ENCODE measurements at places on chromosomes 7 and 10.

- DNase-seq: no peak
These were observed 38.3 kb downstream of the TSPAN15 start for GRCh38 chr10:69489506-69490090.

DNA sequence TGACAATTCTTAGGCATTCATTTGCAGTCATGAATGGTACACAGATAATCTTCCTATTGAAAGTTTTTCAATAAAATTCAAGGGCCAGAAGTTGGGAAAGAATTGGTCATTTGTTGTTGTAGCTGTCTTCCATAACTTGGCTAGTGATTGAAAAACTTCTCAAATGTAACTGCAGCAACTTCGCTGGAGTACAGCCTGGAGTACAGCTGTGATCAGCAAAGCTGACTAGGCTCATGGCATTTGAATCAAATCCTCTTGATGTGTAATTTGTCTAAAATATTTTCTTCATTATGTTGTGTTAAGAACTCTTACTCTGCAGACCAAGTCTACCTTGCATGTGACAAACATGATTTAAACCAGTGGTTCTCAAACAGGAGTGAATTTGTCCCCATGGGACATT lies 226.5 kb upstream of the STEAP1 start:
- DNase-seq: no peak

GRCh38 chr10:48780341-48780740 lies 95.7 kb downstream of the WDFY4 start:
- no peak for DNase-seq

DNA sequence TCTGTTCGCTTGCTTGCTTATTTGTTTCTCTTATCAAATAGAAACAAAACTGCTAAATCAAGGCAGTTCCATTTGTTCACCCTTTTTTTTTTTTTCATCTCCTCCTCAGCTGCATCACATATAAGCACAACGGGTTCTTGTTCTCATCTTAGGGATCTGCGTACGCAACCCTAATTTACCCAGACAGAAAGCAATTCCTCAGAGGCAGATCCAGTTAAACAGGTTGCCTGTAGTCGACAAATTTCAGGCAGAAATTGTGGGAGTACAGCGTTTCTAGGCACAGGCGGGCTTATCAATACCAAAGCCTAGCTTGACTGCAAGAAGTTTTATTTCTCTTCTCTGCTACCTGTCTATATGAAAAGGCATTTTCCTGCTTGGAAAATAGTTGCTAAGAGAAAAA lies 565.4 kb downstream of the NXPH1 start:
- DNase-seq: no peak

DNA sequence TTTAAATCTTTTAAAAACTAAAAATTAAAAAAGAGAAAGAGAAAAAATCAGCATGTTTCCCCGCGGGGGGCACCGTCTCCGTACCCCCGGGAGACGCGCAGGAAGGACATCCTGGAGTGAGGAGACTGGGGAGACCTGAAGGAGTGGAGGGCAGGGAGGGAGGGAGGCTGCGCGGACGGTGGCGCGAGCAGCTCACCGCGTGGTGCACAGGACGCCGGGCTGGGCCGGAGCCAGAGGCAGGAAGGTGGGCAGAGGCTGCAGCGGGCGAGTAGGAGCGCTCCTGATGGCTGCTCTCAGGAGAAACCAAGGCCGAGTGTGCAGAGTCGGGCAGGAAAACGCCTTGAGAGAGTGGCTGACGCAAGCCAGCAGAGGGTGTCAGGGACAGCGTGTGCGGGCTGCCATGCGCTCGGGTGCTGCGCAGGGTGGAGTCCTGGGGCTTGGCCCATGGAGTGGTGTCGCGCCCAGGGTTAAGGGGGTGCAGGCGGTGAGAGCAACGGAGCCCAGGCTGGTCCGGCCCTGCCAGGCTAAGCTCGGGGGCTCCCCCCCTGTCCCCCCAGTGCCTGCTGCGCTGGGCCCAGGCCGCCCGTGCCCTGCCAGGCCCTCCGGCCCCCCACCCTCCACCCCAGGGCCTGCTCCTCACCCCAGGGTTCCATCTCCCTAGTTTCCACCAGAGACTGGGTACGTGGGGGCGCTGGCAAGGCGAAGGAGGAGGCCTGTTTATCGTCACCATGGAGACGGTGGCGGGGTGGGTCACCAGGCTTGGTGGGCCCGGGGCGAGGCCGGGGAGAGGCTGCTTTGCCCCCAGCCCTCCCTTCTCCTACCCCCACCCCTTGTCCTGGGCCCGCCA lies 28.9 kb upstream of the FXYD4 start:
- DNase-seq: no peak

DNA sequence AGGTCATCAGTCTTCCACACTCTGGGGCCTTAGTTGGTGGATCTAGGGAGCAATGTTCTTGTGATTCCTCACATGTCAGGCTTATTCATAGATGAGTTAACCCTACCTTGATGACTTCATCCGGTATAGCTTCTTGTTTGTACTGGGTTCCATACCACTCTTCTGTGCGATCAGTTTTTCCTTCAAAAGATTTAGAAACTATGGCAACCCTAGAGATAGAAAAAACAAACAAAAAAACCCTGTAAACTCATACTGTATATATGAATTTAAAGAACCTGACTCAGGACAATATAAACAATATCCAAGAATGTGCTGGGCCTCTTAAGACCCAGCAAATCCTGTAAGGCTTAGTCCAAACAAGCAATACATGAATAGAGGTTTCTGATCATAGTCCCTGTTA lies 83.5 kb downstream of the IDE start:
- no peak for DNase-seq

- no peak for DNase-seq
These were observed 132.7 kb downstream of the NEURL1 start for GRCh38 chr10:103626178-103626577.

DNA sequence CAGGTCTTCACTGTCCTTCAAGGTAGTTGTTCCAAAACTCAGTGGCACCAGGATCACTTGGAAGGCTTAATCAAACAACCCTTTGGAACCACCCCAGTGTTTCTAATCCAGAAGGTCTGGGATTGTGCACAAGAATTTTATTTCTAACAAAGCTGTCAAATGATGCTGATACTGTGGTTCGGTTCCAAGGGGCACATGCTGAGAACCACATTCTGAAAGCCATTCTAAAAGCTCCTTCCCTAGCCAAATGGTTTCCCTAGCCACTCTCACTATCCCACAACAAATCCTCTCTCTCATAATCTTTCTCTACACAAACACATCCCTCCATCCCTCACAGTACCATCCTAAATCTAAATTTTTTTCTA lies 52.1 kb downstream of the MACC1 start:
- no peak for DNase-seq

DNA sequence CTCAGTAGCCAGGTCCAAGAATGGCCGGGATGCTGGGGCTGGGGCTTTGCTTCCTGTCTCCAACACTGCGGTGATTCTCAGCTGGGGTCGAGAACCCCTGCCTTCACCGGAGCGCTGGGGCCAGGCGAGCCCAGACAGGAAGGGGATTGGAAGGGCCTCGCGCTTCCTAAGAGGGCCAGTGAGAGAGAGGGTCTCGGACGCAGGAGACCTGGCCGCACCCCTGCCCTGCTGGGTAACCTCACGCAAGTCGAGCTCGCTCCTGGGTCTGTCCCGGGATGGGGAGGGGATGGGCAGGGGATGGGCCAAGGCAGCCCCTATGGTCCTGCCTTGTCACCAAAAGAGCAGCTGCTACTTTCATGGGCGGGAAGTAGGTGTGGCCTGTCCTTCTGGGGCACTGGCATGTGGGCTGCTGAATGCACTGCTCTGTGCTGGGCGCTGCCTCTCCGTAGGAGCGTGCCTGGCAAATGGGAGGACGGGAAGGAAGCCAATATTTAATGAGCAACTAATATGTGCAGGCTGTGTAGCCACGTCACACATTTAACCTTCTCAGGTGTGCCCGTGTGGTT lies 20.0 kb downstream of the KCNK18 start:
- DNase-seq: no peak

- DNase-seq: no peak
These were observed 10.1 kb upstream of the LAT2 start for GRCh38 chr7:74199551-74200355.

- no peak for DNase-seq
These were observed 9.5 kb upstream of the ING3 start for GRCh38 chr7:120941064-120941463.

DNA sequence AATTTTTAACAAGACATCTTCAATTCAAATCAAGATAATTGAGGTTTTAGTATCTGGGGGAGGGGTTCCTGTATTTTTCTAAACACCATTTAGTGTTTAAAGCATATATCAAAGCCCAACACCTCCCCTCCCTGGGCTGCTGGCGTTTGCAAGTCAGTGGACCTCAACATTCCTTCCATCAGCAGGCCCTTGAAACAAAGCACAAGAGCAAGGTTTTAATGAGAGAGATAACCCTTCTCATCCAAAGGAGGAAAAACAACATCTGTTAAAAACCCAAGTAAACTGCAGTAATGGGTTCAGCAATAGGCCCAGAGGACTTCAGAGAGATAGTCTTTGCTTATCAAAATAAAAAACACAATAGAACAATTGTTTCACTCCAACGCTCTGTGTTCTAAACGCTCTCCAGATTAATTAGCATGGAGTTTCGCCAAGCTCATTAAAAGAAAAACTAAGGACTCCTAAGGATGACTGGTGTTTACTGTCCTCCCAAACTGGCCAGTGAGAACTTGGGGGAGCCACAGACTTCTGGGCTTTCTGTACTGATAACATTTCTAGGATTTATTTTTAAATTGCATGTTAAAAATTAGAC lies 2.5 kb downstream of the JCAD start:
- DNase-seq: no peak

- DNase-seq: no peak
These were observed 1.7 kb upstream of the NKX6-2 start for GRCh38 chr10:132787495-132788179.

DNA sequence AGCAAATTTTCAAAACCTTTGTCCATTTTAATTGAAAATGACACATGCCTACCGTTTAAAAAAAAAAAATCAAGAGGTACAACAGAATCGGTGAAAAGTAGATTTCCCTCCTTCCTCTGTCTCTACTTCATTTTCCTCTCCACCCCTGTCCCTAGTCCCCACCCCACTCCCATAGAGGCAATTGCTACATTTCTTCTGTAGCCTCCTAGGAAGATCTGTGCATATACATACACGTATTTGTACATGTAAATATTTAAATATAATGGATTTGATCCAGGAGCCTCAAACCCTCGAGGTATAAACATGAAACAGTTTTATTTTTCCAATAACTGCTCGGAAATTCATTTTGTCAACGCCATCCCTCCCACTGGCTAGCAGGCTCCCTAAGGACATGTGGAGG lies 14.1 kb upstream of the SLC29A3 start:
- DNase-seq: no peak

DNA sequence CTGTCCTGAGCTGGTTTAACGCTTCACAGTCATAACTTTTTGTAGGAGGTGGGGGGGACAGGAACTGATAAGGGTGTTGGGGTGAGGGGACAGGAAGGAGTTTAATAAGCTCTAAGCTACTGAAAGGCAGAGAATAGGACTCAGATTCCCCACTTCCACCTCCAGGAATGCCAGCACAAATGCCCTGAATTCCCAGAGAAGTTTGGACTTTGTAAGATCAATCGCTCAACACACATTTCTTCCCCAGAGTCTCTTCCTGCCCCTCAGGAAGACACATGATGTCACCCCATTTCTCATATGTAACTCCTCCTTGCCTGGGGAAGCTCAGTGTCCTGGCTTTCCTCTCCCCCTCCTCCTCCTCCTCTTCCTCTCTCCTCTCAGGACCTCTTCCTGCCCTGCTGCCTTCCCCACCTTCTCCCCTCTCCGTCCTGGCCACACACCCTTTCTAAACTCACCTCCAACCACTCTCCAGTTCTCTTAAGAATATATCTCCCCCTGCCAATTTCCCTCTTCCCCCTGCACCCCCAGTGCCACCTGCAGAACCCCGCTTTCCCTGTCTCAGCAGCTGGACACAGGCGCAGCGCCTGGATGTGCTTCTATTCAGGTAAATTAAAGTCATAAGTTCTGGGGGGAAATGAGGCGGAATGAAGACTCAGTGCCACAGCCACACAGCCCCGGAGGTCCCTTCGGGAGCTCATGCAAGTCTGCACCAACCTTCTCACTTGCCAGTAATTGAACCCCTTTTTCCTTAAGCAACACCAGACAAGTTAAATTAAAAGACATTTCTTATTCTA lies 5.3 kb upstream of the LOXL4 start:
- DNase-seq: no peak

DNA sequence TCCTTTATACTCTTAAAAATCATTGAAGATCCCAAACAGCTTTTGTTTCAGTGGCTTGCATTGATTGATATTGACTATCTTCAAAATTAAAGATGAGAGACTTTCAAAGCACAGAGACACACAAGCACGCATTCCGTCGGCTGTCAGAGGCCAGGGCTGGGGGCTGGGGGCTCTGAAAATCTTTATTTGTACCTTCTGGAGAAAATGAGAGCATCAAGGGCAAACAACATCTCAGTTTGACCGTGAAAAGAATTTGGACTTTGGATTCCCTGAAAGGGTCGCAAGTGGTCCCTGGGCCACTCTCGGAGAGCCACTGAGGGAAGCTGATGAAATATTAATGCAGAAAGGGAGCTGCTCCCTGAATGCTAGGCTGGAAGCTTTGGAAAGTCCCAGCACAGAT lies 96.4 kb downstream of the CHST15 start:
- no peak for DNase-seq

- no peak for DNase-seq
These were observed 500.5 kb upstream of the LRRN3 start for GRCh38 chr7:110590415-110590814.

DNA sequence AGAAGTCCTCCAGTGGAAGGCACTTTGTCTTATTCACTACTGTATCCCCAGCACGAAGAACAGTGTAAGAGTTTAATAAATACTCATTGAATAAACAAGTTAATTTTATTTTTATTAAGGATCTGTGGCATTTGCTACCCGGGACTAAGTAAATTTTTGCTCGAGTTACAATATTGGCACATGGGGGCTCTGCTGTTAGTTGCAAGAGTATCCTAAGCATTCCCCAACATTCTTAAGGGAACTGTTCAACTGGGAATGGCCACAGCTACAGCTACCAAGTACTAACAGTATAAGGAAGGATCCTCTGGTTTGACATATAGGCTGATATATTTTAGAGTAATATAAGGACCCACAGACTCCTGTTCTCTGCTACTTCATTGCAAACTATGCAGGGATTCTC lies 8.7 kb upstream of the LRRTM3 start:
- no peak for DNase-seq

- DNase-seq: no peak
These were observed 483.9 kb upstream of the NRP1 start for GRCh38 chr10:33818343-33818742.

DNA sequence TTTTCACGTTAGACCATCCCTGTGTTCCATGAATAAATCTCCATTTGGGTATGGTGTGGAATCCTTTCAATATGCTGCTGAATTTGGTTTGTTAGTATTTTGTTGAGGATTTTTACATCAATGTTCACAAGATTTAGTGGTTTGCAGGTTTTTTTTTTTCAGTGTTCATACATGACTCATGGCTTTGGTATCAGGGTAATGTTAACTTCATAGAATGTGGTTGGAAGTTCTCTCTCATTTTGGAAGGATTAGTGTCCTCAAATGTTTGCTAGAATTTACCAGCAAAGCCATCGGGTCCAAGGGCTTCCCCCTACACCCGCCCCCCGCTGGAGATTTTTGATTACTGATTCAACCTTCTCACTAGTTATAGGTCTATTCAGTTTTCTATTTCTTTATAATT lies 398.0 kb downstream of the NXPH1 start:
- DNase-seq: no peak

Measured in activated T-cell treated with anti-CD3 and anti-CD28 coated beads for 48 hours (primary cell).